ENCODE measurements at places on chromosomes 3 and 15. TPM values are rescaled to one million over a fixed set of nuclear protein-coding genes. Genes with fewer than 3 reads are reported as not detected.

Gene MYO5A
- total RNA-seq: 26.4 TPM

Gene MAP1A
- total RNA-seq: 0.76 TPM

Gene PLA2G4D
- total RNA-seq: not detected

Gene CLEC3B
- 0.13 TPM for total RNA-seq

Gene GOLGA8S
- 0.08 TPM for total RNA-seq

Gene FHIT
- total RNA-seq: 0.51 TPM

Gene DUSP7
- total RNA-seq: 21.4 TPM

Gene CADM2
- 0.28 TPM for total RNA-seq

Gene LRRC2
- not detected for total RNA-seq

Gene CFAP20DC
- 2.1 TPM for total RNA-seq

Gene BFSP2
- not detected for total RNA-seq

Gene ZNF770
- 12.7 TPM for total RNA-seq

Gene SMCO1
- total RNA-seq: not detected

Gene NR1D2
- 12.7 TPM for total RNA-seq

Gene PYGO1
- total RNA-seq: 7.7 TPM

Gene CYP8B1
- not detected for total RNA-seq

Gene CCR2
- total RNA-seq: not detected

Gene DPPA4
- not detected for total RNA-seq

Gene PLAAT1
- total RNA-seq: 0.13 TPM

Gene ROPN1
- not detected for total RNA-seq

Gene TKT
- total RNA-seq: 1,744 TPM

Gene DOCK3
- 0.36 TPM for total RNA-seq

Gene GOLGA8M
- total RNA-seq: 0.07 TPM

Gene SLC28A1
- total RNA-seq: 0.03 TPM

Gene PODXL2
- 9.7 TPM for total RNA-seq

Data from A549 treated with Hydrocortisone at 1 μM for 4 hours (cell line).